ENCODE measurements at places on chromosomes 1 and 21.

GRCh38 chr21:41950941-41951351 lies 2.9 kb downstream of the C2CD2 start:
- no peak for DNase-seq

DNA sequence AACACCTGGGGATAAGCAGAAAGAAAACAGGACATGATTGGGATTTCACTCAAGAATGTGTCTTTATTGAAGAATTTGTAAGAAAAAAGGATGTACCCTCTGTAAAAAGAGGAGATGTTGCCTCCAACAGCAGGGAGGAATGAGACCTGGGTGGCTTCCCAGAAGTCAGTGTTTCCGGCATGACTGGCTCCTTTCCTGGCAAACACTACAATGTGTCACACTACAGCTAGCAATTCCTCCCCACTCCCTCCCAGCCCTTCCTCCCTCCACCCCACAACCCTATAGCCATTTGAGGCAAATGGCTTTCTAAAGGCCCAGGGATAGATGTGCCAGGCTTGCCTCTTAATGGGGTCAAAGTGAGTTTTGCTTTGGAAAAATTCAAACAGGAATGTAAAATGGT lies 11.5 kb upstream of the COL8A2 start:
- DNase-seq, result no peak

GRCh38 chr1:155051777-155052398 lies 772 bp downstream of the ADAM15 start:
- DNase-seq, result no peak

GRCh38 chr1:32239790-32240139 lies 7.3 kb upstream of the FAM167B start:
- no peak for DNase-seq

DNA sequence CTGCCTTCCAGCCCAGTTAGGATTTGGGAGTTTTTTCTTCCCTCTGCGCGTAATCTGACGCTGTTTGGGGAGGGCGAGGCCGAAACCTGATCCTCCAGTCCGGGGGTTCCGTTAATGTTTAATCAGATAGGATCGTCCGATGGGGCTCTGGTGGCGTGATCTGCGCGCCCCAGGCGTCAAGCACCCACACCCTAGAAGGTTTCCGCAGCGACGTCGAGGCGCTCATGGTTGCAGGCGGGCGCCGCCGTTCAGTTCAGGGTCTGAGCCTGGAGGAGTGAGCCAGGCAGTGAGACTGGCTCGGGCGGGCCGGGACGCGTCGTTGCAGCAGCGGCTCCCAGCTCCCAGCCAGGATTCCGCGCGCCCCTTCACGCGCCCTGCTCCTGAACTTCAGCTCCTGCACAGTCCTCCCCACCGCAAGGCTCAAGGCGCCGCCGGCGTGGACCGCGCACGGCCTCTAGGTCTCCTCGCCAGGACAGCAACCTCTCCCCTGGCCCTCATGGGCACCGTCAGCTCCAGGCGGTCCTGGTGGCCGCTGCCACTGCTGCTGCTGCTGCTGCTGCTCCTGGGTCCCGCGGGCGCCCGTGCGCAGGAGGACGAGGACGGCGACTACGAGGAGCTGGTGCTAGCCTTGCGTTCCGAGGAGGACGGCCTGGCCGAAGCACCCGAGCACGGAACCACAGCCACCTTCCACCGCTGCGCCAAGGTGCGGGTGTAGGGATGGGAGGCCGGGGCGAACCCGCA lies at the start of gene PCSK9:
PCSK9 (plus strand) TSS at position 207 of the 741 bp plus-strand sequence; CDS start at position 497, 290 bp downstream.
- no peak for DNase-seq

DNA sequence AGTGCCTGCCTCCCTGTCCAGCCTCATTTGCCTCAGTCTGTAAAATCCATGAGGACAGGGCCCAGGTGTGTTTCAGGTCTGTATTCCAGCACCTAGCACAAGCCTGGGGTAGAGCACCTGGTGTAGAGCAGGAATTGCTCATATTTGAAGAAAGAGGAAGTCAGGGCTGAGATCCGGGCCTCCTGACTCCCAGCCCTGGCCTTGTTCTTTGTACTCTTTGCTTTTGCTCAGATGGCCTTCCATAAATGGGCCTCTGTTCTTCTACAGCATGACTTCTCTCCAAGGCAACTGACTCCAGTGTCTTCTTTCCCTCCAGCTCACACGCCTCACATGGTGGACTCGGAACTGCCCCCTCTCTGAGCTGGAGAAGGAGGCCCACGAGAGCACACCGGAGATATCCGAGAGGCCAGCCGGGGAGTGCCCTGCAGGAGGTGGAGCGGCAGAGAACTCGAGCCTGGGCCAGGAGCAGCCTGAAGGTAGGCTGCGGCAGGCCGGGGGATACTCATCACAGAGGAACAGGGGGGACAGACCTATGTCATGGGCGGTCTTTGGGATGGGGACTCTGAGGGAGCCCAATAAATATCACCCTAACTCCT lies 19.7 kb downstream of the SLC5A9 start:
- DNase-seq, result no peak

GRCh38 chr1:98157524-98158313 lies 236.9 kb upstream of the DPYD start:
- DNase-seq, result no peak

GRCh38 chr1:179016706-179017382 lies 8.8 kb upstream of the FAM20B start:
- DNase-seq, result no peak

DNA sequence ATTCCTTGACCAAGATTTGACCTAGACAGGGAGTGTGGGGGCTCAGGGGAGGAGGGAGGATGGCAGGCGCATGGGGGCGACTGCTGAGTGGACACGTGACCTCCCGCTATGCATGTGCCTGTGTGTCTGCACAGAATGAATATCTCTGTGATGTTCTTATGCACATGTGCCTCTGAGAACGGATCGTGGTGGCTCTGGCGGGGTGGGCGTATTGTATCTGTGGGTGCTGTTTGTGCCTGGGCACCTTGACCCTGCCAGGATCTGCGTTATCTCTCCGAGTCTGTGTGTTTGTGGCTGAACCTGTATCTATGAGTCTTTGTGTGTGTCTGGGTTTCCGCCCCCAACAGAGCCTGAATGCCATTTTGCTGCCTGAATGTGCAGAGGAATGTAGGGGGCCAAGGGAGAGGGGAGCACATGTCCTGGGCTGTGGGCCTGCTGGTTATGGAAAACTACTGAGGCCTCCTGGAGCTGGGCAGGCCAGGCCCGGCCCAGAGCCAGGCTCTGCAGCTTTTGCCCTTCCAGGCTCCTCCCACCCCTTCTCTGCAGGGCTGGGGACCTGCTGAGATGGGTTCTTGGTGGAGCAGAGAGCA lies 102.5 kb downstream of the EBNA1BP2 start:
- DNase-seq, result no peak

DNA sequence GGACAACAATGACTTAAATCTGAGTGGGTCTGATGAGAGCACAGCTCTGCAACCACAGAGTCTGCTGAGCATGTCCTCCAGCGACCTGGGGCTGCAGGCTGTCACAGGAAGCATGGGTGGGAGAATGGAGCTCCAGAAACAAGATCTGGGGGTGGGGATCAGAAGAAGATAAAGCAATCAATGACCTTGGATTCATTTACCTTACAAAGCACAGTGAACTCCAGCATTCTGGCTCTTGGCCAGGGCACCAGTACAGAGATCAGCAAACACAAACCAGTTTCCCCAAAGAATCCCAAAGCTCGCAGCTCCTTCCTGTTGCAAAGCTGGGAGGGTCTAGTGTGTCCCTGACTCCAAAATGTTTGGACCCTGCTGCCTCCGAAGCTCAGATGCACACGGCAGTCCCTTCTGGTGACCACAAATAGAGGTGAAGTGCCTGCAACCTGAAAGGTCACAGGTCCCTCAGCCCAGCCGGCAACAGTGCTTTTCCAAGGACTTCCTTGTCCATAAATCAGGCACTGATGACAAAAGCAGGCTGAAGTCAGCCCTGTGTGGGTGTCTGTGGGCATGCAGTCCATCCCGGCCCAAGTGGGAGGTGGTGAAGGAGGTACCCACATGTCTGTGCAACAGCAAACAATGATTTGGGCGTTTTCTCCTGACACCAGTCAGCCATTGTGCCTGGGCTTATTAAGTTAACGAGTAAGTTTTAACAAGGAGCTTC lies 76.1 kb downstream of the SH3BGR start:
- DNase-seq, result no peak

- DNase-seq, result peak; percentile 12
These were observed 30.6 kb upstream of the CTPS1 start for GRCh38 chr1:40948741-40949443.

DNA sequence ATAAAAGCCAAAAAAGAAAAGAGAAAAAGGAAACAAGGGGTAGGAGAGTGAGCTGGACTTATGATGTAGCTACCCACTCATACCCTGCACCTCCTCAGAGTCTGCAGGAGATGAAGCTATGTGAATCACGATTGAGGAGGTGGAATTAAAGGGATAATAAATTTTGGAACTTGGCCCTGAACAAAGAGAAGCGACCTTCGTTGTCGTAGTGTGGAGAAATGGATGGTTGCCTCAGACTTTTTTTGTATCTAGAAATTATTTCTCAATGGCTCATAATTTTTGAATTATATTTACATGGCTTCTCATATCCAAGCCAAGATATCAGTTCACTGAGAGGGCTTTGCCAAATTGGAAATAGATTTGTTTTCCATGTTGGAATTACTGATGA lies 37.8 kb upstream of the SIPA1L2 start:
- DNase-seq, result no peak

GRCh38 chr1:154863315-154864174 lies 6.5 kb downstream of the KCNN3 start:
- DNase-seq, result no peak

Data from stimulated activated CD4-positive, alpha-beta T cell treated with anti-CD3 and anti-CD28 coated beads, Interleukin-1b, Interleukin-23, amount 100 ng/mL, for 1 hour (primary cell).